Femur (tissue), 1 donor: ENCODE measurements at places on chromosomes 6 and 20.
A peak's percentile ranks its signal among the peaks of the same experiment; 100 is the strongest.

DNA sequence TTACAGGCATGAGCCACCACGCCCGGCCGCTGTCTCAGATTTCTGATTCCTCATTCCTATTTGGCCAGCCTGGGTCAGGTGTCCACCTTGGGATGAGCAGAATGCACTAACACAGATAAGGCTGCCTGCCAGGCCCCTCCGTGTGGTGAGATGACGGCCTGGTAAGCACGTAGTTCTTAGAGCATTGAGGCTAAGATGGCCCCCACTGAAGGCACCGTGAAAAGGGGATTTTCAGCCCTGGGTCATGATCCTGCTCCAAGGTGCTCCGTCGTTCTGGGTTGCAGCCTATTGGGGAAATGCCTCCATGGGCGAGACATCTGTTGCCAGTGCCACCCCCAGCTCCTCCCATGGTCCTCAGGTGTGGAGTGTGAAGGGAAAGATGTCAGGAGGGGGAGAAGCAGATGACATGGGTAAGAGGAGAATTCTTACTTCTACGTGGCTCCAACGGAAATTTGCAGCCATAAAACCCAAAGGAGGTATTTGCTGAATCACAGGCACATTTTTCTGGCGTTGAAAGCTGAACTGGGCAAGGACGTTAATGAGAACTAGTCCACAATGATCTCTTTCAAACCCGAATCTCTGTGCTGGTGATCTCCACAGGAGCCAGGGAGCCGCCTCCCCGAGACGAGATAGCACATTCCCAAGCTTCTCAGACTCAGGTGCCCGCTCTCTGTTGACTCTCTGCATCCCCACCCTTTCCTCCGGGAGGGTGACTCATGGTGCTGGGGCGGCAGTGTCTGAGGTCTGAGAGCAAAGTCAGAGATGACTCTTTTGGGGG lies 34.0 kb upstream of the BMP6 start:
- DNase-seq = peak; percentile 26

GRCh38 chr6:126529637-126530362 lies 189.9 kb downstream of the CENPW start:
- DNase-seq = no peak

DNA sequence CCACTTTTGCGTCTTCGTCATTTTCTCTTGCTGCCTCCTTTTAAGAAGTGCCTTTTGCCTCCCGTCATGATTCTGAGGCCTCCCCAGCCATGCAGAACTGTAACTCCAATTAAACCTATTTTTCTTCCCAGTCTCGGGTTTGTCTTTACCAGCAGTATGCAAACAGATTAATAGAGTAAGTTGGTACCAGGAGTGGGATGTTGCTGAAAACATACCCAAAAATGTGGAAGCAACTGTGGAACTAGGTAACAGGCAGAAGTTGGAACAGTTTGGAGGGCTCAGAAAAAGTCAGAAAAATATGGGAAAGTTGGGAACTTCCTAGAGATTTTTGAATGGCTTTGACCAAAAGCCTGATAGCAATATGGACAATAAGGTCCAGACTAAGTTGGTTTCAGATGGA lies 309.2 kb downstream of the MEI4 start:
- DNase-seq = no peak

- no peak for DNase-seq
Observed at GRCh38 chr20:24494460-24494920, 25.1 kb downstream of the SYNDIG1 start.

- no peak for DNase-seq
Observed at GRCh38 chr6:24195836-24196597, 70.0 kb downstream of the NRSN1 start.

GRCh38 chr6:33633462-33634158 lies 12.5 kb downstream of the ITPR3 start:
- DNase-seq = peak; percentile 77

DNA sequence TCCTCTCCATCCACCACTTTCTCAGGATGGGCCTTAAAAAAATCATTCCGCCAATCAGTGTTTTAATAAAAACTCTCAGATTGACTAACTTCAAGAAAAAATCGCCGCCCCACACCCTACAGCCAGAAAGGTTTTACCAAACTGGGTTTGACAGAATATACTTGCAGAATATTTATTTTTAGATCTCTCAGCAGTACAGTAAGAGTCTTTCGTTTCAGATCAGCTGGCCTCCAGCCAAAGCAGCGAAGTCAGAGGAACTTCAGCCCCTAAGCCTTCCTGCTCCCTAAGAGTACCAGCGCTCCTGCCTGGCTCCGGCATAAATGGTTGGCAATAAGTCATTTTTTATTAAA lies 24.7 kb downstream of the TBC1D7 start:
- peak; percentile 78 for DNase-seq

DNA sequence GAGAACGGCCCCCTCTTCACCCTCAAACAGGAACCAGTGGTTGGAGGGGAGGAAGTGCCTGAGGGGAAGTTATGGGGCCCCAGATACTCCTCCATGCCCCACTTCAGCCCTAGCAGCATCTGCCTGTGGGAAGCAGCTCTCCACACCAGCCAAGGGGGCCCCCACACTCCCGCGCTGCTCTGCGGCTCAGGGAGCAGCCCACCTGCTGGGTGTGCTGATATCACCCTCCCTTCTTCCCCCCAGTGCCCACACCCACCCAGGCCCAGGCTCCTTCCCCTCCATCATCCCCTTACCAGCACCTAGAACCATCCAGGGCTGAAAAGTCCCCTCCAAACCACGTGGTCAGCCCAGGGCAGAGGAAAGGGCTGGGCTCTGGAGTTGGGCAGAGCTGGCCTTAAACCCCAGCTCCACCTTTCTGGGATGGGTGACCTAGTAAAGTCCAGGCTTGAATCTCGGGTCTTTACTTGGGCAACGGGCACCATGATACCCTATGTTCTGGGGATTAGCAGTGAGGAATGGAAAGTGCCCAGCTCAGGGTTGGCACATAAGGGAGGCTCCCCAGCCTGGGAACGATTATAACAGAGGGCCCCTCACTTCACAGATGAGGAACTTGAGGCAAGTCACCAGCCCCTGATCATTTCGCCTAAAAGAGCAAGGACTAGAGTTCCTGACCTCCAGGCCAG lies 663 bp downstream of the LST1 start:
- peak; percentile 48 for DNase-seq

DNA sequence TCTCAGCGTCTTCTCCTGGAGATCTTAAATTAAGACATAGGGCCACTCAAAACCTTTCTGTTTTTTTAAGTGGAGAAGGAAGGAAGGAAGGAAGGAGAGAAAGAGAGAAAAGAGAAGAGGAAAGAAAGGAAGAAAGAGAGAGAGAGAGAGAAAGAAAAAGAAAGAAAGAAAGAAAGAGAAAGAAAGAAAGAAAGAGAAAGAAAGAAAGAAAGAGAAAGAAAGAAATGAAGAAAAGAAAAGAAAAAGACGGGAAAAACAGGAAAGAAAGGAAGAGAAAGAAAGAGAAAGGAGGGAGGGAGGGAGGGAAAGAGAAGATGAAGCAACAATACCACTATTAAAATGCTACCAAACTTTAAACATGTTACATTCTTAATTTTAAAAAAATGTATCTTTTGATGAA lies 336.5 kb upstream of the ARID1B start:
- DNase-seq = no peak

DNA sequence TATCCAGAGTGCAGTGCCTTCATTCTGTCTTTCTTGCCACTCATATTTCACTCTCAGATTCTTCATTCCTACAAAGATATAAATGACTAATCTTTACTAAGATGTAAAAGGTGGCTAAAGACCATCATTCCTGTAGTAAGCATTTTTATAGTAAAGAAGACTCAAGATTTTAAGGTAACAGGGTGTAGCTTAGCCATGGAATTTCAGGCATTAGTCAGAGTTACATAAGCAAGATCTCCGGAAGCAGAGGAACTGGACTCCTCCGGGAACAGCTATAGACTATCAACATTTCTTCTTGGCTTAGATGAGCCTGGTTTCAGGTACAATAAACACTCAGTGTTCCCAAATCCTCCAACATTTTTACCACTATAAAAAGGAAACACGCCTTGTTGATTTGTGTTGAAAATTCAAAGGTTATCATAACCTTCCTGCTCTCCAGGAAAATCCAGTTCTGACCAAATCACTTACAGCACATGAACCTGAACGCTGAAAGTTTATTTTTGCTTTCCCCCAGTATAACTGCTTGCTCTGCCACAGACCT lies 23.7 kb downstream of the SERPINB1 start:
- DNase-seq = no peak

DNA sequence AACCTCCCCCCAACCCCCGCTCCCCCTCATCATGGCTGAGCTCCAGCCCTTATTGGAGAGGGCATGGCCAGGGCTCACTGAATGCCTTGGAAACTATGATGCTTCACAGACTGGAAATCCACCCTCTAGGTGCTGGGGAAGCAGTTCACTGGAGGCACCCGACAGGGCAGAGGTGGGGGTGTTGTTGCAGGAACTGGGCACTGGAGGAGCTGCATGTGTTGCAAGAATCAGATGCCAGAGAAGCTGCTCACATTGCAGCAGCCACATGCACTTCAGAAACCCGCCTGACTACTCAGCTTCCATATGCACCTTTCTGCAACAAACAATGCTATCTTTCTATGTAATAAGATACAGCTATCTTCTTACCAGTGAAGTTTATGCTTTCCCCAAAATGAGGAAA lies 7.9 kb upstream of the TBPL1 start:
- no peak for DNase-seq

GRCh38 chr6:123715006-123715863 lies 78.5 kb upstream of the TRDN start:
- DNase-seq = no peak
